ENCODE measurements at places on chromosomes 13 and 19. TPM values are rescaled to one million over a fixed set of nuclear protein-coding genes. Genes with fewer than 3 reads are reported as not detected.

The NLRP7 gene
- not detected for total RNA-seq

GRCh38 chr13:97535614-97536013, 101.6 kb downstream of the RAP2A start:
- no peaks in the 10 kb centered on the region for H3K4me1 ChIP-seq
- no peak overlapping the region for H3K27ac ChIP-seq
- DNase-seq: no peak
- H3K36me3 ChIP-seq: no peaks in the 10 kb centered on the region
- no peaks in the 10 kb centered on the region for H3K27me3 ChIP-seq
- no peak overlapping the region for H3K4me3 ChIP-seq

DNA sequence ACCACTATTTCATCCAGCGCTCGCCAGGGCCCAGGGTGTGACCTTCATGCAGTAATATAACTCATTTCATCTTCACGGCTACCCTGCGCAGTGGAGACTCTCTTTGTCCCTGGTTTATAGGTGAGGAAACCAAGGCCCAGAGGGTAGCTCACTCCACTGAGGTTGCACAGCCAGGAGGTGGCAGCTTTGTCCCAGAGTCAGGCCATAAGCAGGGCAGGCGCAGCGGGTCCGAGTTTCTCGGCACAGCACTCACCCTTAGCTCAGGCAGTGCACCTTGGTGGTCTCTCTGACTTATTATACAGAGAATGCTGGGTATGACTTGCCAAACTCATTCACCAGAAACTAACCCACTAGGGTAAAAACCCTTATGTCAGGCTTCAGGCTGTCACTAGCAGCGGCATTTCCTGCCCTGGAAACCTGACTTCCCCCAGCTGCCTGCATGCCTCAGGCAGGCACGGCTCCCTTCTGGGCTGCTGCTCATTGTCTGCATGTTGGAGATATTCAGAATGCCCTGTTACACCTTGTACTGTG, 24.5 kb downstream of the PPP5C start:
- H3K4me1 ChIP-seq: peaks cover 23% of the 10 kb centered on the region
- H3K36me3 ChIP-seq: peaks cover 1% of the 10 kb centered on the region
- no peaks in the 10 kb centered on the region for H3K27me3 ChIP-seq
- H3K27ac ChIP-seq: no peak overlapping the region
- no peak overlapping the region for H3K4me3 ChIP-seq
- DNase-seq: no peak

DNA sequence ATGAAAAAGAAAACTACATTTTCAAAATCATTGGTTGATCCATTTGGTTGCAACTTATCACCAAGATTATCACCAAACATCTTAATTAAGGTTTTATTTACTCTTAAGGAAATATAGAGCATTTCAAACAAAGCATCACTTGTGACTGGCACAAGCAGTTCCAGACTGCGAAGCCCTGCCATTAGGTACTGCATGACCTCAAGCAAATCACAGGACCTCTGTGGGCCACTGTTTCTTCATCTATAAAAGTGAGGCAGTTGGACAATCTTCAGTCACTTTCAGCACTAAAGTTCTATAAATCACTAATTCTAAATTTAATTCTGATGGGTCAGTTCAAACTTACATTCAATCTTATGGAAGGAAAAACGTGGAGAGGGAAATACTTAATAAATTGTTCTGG, 2.0 kb downstream of the ELF1 start:
- peak overlapping the region; percentile 81 for H3K27ac ChIP-seq
- no peak overlapping the region for H3K4me3 ChIP-seq
- no peaks in the 10 kb centered on the region for H3K36me3 ChIP-seq
- peaks cover 41% of the 10 kb centered on the region for H3K4me1 ChIP-seq
- peak; percentile 43 for DNase-seq

DNA sequence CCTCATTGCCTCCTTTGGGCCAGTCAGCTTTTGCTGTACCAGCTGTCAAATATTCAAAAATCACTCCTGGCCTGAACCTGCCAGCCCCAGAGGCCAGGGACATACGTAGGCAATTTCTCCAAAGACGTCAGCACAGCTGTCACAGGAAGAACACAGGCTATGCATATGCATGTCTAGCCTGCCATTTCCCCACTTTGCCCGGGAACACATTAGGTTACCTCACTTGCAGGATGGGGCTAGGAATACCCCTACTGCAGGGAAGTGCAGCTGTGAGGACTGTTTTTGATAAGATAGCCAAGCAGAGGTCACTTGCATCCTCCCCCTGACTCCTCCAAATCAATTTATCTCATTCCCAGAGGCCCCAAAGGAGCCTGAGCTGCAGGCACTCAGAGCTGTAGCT, 2.8 kb downstream of the ZNF667 start:
- H3K36me3 ChIP-seq: peaks cover 12% of the 10 kb centered on the region
- H3K4me1 ChIP-seq: peaks cover 16% of the 10 kb centered on the region
- no peaks in the 10 kb centered on the region for H3K27me3 ChIP-seq
- no peak for DNase-seq
- no peak overlapping the region for H3K4me3 ChIP-seq

DNA sequence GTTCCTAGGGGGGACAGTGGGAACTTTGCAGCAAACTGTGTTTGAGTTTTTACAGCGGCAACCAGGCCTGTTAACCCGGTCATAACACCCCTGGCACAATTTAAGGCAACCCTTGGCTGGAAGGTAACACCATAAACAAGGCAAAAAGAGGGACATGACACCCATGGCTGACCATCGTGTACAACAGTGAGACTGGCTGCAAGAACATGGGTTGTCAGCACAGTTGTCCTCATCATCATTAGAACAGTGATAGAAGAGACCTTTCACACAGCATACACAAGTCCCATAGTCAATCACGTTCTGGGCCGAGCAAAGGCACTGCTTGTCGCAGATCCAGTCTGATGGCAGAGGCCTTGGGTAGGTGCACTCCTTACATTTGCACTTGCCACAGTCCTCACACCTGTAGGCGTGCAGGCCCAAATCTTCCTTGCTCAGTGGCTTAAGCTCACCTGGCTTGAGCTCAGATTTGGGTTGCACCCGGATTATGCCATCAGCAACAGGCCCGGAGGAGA, 4.1 kb downstream of the SPRY2 start:
- H3K4me3 ChIP-seq: no peak overlapping the region
- peaks cover 17% of the 10 kb centered on the region for H3K4me1 ChIP-seq
- H3K27me3 ChIP-seq: no peaks in the 10 kb centered on the region
- DNase-seq: no peak
- peak overlapping the region; percentile 42 for H3K27ac ChIP-seq

DNA sequence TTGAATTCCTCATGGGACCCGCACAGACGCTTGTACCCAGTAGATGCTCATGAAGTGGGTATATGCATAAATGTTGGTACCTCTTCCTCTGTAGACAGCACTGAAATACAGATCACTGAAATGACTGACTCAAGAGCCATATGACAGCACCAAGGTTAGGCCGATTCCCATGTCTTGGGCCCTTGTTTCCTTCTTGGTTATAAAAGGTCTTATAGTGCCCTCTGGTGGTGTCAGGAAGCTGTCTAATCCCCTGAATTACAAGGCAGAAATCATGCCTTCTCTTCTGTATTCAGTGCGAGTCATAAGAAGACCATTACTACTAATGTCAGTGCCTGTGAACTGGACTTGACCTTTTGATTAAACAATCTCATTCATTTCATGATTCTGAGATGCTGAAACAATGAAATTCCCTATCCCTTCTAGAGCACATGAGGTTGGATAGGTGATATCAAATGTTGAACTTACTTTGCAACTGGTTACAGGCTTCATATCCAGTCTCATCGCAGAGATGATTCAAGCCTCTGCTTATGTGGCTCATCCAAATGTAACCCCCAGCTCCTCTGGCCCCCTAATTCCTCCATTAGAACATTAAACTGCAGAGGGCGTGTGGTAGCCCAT, 59.7 kb downstream of the SPATA13 start:
- no peak overlapping the region for H3K27ac ChIP-seq
- peak; percentile 59 for DNase-seq
- no peaks in the 10 kb centered on the region for H3K27me3 ChIP-seq
- H3K4me1 ChIP-seq: peaks cover 31% of the 10 kb centered on the region
- H3K4me3 ChIP-seq: no peak overlapping the region

DNA sequence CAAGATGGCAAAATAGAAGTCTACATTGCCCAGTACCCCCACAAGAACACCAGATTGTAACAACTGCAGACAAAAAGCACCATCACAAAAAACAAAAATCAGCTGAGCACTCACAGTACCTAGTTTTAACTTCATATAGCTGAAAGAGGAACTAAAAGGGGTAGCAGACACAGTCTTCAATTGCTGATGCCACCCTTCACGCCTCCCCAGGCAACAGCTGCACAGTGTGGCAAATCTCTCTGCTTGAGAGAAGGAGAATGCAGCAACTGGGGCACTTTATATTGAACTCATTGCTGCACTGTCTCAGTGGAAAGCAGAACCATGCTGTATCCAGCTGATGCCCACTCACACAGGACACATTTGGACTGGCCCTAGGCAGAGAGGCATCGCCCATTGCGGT, 2714.5 kb upstream of the PCDH20 start:
- H3K27me3 ChIP-seq: no peaks in the 10 kb centered on the region
- no peaks in the 10 kb centered on the region for H3K4me1 ChIP-seq
- H3K27ac ChIP-seq: no peak overlapping the region
- no peaks in the 10 kb centered on the region for H3K36me3 ChIP-seq
- no peak overlapping the region for H3K4me3 ChIP-seq

GRCh38 chr13:98454389-98454881, 122.5 kb downstream of the STK24 start:
- H3K27me3 ChIP-seq: no peaks in the 10 kb centered on the region
- peak overlapping the region; percentile 94 for H3K27ac ChIP-seq
- peak; percentile 53 for DNase-seq
- peaks cover 30% of the 10 kb centered on the region for H3K4me1 ChIP-seq
- H3K4me3 ChIP-seq: no peak overlapping the region

DNA sequence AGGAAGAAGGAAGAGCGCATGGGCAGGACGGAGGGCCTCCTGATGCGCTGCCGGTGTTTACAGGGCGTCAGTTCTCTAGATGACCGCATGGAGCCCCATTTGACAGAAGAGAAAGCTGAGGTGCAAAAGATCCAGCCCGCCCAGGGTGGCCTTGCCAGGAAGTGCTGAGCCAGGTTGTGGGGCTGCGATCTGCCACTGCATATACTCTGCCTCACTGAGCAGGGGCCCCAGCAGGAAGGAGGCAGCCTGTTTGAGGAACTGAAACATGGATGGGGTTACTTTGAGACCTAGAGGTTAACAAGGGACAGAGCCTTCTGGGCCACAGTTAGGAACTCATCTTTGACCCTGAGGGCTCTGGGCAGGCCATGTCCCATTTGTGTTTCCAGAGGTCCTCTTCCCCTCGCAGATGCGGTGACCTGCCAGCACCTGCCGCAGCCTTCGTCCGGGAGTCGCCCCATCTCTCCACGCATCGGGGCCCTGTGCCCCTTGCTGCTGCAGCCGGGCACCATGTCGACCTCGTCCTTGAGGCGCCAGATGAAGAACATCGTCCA, 3.2 kb downstream of the EPN1 start:
- H3K36me3 ChIP-seq: peaks cover 36% of the 10 kb centered on the region
- DNase-seq: no peak
- H3K27ac ChIP-seq: no peak overlapping the region
- H3K27me3 ChIP-seq: no peaks in the 10 kb centered on the region

DNA sequence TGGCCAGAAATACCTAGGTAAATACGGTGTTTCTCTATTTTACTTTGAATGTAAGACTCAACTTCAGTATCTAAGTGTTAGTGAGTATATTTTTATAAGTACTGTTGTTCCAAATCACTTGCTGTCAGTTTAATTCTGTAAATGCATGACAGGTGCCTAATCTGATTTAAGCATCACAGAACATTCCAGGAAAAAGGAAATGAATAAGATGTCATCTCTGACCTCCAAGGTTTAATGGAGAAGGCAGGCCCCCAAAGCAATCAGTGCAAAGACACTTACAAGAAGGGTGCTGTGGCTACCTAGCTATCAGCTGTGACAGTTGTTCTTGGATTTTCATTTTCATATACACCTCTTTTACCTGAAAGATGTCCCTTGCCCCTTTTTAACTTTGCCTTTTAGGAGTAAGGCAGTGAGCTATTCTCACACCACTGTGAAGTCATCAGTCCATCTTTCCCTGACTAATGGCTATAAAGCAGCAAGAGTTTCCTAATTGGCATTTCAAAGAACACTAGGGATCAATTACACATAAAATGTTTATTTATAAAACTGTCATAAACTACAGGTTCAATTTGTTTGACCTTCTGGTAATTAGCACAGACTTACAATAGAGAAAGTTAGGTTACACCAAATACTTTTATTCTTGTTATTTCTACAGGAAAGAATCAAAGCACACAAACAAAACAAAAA, 427.6 kb downstream of the SPRY2 start:
- H3K27ac ChIP-seq: no peak overlapping the region
- H3K36me3 ChIP-seq: no peaks in the 10 kb centered on the region
- no peaks in the 10 kb centered on the region for H3K27me3 ChIP-seq
- no peak for DNase-seq
- no peaks in the 10 kb centered on the region for H3K4me1 ChIP-seq

DNA sequence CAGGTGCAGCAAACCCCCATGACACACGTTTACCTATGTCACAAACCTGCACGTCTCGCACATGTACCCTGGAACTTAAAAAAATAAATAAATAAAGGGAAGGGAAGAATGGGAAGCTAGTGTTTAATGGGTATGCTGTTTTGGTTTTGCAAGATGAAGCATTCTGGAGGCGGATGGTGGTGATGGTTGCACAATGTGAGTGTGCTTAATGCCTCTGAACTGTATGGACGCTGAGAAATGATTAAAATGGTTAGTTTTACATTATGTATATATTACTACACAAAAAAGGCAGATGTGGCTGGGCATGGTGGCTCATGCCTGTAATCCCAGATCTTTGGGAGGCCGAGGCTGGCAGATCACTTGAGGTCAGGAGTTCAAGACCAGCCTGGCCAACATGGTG, 17.8 kb downstream of the NFILZ start:
- no peak overlapping the region for H3K27ac ChIP-seq
- H3K36me3 ChIP-seq: no peaks in the 10 kb centered on the region
- H3K4me1 ChIP-seq: no peaks in the 10 kb centered on the region
- H3K4me3 ChIP-seq: no peak overlapping the region

DNA sequence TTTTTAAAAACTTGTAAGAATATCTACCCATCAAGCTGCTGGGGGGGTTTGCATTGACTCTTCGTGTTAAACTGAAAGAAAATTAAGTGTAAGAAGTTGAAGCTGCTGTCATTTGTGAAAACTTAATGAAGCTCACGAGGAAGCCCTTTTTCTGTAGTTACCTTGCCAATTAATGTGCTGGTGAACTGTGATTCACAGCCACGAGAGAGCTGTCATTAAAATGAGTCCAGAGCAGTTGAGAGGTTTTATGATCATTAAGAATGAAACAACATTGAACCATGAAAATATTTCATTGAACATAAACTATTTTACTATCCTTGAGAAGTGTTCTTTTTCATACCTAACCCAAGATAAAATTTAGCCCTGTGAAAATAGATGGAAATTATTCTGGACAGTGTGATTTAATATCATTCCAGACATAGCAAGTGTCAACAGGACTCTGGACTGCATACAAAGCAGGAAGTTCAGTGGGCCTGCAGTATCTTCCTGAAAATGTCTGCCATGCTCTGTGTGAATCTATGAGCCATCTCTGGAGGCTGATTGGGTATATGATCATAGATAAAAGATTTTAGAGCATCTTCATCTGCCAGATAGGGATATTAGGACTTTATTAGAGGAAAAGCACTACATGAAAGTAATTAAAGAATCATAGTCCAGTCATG, 53.8 kb downstream of the DPY19L3 start:
- H3K4me1 ChIP-seq: no peaks in the 10 kb centered on the region
- H3K27ac ChIP-seq: no peak overlapping the region
- no peak for DNase-seq
- no peaks in the 10 kb centered on the region for H3K27me3 ChIP-seq
- H3K36me3 ChIP-seq: no peaks in the 10 kb centered on the region

Data from thyroid gland (tissue), 4 donors.